Right forelimb (tissue), 1 donor: ENCODE measurements at places on chromosomes 13 and 19.
A peak's percentile ranks its signal among the peaks of the same experiment; 100 is the strongest.

DNA sequence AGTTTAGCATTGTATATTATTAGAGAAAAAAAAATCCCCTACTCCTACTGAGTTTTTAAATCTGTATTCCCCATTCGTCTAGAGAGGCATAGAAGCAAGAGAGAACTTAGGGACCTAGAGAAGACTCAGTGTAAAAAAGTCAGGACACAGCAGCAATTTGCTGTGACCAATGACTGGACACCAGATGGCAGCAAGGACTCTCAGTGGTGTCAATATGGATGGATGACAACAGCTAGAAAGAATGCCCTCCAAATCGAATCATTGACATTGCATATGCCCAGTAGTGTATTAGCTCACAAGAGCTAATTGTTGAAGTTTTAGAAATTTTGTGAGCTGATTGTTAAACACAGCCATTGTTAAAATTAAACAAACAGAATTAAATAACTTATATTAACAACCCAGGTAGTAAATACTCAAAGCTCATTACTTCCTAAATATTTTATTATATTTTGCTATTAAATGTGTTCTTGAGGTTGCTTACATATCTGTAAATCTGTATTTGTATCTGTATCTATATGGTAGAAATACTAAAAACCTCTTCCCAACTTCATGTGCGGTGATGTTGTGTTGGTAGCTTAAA is 43.9 kb downstream of the SIAH3 start:
- peak; percentile 43 for DNase-seq

DNA sequence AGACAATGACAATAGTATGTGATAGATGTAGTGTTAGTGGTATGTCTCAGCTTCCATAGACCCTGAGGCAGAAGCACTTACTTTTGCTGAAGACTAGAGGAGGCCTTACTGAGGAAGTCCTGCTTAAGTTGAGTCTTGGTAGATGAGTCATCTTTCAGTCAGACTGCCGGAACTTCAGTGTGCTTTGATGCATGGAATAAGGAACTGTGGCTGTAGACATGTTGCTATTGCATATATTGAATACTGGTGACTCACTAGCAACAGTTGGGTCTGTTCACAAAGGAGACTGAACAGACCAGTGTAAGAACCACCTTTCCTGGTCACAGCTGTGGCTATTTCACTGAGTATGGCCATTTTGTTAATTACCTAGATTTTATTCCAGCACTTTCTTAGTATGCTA is 1000.6 kb downstream of the OLFM4 start:
- DNase-seq, result no peak

DNA sequence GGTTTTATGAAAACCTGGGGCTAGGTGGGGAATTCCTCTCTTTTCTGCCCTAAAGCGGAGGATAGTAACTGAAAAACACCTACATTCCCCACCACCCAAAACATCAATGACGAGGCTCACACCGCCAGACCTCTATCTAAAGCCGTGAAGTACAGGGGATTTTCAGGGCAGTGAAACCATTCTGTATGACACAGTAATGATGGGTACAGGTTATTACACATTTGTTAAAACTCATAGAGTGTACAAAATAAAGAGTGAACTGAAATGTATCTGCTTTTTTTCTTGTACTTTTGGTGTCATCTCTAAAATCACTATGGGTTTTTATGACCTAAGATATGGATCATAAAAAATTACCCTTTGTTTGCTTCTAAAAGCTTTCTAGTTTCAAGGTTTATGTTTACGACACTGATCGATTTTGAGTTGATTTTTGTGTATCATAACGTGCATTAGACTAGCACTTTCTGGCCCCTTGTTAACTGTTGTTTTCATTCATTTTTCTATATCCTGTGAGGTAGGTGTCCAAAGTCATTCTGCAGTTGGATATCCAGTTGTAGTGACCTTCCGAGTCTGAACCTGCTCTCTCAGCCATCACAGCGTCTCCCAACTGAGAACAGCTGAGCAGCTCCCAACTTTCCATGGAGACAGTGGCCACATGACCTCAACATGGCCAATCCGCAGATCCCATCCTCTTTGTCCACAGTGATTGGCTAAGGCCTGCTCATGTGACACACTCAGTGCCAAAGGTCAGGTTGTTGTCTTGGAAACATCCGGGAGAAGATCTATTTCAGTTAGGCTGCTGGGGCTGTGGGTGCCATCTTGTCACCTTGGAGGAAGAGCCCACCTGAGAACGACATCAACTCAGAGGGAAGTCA is 10.3 kb downstream of the MBD3L2B start:
- DNase-seq, result no peak

- peak; percentile 85 for DNase-seq
Observed at GRCh38 chr19:3304871-3305423, 61.4 kb upstream of the NFIC start.

DNA sequence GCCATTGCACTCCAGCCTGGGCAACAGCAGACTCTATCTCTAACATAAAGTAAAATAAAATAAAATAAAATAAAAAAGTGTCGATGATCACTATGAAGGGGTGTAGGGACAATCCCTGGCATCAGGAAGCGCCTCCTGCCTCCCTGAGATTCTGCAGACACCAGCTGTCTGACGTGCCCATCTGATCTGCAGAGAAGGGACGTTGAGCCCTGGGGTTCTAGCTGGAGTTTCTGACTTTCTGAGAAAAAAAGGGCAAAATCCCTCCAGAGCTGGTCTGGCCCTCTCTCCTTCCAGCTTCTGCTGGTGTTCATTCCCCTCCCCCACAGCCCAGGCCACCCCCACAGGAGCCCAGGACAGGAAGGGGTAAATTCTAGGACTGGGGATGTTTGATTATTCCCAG is 2.4 kb upstream of the ADGRE5 start:
- DNase-seq, result no peak

DNA sequence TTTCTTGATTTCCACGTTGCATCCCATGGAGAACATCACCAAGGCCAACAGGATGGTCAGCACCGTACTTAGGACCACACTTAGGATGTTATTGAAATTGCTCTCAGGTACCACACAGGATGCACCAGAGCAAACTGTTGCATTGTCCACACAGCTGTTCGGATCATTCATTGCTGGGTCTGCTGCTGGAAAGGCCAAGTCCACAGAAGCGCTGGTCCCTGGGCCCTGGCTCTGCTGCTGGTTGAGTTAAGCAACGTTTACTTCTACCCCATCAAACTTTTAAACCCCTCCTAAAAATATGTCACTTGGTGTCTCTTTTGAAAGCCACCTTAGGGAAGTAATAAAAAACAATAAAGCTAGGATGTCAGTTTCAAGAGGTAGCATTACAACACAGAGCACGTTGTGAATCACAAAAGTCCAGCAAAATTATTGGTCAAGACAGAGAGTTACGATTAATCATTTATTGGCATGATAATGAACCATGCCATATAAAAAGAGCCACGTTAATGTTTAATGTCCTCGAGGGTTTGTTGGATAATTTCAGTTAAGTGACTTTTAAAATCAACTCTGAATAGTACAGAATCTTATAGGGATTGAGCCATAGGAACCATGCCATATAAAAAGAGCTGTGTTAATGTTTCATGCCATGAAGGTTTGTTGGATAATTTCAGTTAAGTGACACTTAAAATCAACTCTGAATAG is at the start of gene SLC10A2:
Gene SLC10A2 (minus strand): TSS at position 339 of the 702 bp plus-strand sequence. CDS start 168 bp downstream, at position 171.
- DNase-seq, result no peak

GRCh38 chr13:37665420-37665819 is 66.9 kb upstream of the POSTN start:
- DNase-seq, result no peak
